ENCODE measurements at places on chromosomes 13 and 19.
A peak's percentile ranks its signal among the peaks of the same experiment; 100 is the strongest.

DNA sequence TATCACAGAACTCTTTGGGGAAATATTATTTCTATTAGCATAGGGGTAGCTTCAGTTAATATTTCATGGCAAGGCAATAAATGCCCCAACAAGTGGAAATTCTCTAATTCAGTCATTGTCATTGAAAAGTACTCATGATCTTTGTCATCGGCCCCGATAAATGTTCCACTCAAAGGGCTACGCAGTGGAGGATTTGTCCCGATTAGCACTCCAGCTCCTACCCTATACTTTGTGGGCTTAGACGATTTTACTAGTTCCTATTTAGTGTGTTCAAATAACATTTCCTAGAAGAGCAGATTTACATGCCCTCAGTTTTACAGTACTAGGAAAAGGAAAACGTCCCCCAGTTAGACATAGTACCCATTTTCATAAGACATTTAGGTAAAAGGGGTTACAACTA lies 38.0 kb upstream of the ATP12A start:
- DNase-seq, result no peak

DNA sequence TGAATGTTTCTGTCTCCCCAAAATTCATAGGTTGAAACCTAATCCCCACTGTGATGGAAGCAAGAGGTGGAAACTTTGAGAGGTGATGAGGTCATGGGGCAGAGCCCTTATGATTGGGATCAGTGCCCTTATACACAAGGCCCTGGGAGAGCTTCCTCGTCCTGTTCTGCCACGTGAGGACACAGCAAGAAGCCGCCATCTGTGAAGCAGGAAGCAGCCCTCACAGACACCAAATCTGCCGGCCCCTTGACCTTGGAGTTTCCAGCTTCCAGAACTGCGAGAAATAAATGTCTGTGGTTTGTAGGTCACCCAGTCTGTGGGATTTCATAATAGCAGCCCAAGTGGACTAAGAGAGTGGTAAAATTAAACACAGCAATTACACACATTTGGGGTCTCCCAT lies 737.4 kb downstream of the UQCRFS1 start:
- no peak for DNase-seq

DNA sequence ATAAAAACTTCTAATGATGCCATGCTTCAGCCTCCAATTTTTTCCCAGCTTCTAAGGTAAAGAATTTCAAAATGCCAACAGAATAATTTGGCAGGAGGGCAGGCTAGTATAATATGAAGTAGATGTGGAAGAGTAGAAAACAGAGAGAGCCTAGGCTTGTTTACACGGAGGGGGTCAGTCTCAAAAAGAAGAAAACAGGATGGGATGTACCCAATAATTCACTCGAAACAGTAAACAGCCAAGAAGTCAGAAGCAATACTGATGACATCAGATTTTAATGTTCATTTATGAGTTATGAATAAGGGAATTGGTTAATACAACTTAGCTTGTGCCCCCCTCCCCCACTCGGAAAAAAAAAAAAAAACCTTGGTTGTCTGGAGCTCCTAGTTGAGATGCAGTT lies 422.5 kb downstream of the FOXO1 start:
- no peak for DNase-seq

DNA sequence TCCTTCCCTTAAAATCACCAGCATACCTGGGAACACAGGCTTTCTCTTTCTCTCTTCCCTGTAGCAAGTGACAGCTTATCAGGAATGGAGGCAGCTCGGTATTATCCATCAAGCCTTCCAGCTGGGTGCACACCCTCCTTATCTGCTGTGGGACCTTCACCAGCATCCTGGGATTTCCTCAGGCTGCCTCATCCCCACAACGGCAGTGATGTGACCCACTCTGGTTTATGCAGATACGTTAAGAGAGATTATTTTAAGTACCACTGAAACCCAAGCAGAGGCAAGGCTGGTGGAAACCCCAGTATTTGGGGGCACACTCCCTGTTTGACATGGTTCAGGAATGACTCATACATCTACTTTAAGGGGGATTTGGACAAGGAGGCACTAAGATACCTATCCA lies 192.1 kb downstream of the TM9SF2 start:
- no peak for DNase-seq

GRCh38 chr13:35549481-35549880 lies 73.0 kb upstream of the MAB21L1 start:
- no peak for DNase-seq

GRCh38 chr13:79650688-79651087 lies 169.7 kb downstream of the NDFIP2 start:
- DNase-seq, result no peak

DNA sequence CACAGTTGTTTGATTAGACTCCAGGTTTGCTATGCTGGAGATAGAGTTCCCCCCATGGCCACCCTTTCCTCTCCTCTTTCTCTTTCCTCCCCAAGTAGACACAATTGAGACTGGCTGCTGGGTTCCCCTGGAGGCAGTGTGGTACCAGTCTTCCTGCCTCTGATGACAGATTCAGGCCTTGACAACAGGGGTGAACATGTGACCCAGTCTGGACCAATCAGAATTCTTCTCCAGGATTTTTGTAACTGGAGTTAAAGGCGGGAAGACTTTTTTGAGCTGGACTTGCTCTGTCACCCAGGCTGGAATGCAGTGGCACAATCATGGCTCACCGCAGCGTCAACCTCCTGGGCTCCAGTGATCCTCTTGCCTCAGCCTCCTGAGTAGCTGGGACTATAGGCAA lies 48.7 kb downstream of the CCNE1 start:
- peak; percentile 54 for DNase-seq

DNA sequence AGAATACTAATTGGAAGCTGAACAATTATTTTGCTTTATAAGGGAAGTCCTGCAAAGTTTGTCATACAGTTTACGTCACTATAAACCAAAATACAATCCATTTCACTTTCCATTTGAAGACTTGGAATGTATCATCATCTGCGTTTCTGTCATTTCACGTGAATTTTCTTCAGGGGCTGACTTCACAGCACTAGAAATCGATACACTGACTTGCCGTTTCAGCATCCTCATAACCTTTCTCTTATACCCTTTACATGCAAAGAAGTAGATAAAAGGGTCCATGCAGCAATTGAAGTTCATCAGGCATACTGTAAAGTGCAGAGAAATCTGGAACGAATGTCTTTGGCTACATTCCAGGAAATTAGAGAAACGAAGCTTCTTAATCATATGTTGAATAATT lies 12.2 kb downstream of the GPR183 start:
- no peak for DNase-seq

DNA sequence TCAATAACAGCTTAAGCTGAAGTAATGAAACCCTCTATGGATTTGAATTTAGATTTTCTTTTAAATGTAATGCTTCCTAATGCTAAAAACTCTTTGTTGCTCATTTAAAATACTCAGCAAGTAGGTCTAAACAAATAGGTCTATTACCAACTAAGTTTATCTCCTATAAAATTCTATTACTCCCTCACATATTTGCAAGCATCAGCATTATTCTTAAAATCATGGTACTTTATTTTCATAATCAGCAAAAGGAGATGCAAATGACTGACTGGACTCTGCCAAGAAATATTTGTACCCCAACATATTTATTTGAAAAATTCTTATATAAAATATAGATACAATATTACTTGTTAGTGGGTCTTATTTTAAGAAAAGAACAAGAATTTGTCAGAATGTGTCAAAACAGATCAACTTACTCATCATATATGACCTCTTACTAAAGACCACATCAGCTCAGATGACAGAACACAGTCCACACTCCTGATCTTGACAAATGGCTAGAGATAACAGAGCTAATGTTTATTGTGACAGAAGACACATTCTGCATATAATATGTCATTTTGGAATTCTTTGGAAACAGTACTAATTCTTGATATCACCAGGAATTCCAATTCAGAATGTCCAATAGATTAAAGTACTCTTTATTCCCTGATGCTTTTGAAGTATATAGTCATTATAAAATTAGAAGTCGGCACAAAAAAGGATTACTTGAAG lies 704.6 kb upstream of the PCDH9 start:
- DNase-seq, result no peak

DNA sequence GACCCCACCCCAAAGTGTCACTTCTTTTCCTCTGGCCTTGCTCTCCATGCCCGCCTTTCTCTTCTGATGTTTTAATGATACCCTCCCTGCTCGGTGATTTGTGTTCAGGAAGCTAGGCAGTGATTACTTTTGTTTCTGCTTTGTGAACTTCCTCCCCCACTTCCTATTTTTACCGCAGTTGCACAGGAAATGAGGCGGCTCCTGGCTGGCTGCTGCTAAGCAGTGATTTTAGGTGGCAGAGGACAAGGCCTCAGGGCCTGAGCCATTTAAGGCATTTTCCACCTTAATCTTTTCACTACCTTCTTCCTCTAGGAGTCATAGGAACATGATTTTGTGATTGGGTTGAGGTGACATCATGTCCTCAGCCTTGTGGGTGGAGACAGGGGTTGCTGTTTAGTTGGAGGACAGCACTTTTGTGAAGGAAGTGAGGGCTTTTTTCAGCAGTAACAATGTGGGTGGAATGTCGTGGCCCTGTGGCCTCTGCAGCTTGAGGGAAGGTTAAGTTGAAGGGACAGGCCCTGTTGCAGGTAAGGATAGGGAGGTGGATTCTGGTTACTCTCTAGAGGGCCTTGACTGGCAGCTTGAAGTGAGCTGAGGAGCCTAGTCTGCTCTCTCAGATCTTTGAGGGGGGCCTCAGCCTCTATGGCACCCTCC lies 15.7 kb downstream of the GARRE1 start:
- DNase-seq, result peak; percentile 31

GRCh38 chr19:9289231-9289884 lies 20.3 kb downstream of the ZNF699 start:
- no peak for DNase-seq

DNA sequence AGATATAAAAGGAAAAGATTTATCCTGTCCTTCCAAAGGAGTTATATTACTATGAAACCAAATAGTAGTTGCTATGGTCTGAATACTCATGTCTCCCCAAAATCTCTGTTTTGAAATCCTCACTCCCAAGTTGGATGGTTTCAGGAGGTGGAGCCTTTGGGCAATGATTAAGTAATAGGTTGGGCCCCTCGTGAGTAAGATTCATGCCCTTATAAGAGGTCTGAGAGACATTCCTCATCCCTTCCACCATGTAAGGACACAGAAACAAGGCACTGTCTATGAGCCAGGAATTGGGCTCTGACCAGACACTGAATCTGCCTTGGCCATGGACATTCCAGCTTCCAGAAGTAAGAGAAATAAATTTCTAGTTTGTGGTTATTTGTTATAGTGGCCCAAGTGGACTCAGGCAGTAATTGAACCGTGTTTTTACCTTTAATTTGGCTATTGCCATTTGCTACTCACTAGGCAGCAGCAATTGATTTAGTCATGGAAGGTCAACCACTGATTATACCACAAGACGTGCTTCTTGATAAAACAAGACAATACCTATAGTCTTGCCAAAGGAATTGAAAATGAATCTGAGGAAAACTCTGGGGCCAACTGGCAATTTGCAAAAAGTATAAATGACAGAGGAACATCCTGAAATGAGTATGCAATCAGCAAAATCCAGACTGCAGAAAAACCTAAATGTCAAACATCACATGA lies 717.4 kb upstream of the SPRY2 start:
- no peak for DNase-seq

GRCh38 chr19:15289673-15290072 lies 42.7 kb downstream of the BRD4 start:
- DNase-seq, result no peak

DNA sequence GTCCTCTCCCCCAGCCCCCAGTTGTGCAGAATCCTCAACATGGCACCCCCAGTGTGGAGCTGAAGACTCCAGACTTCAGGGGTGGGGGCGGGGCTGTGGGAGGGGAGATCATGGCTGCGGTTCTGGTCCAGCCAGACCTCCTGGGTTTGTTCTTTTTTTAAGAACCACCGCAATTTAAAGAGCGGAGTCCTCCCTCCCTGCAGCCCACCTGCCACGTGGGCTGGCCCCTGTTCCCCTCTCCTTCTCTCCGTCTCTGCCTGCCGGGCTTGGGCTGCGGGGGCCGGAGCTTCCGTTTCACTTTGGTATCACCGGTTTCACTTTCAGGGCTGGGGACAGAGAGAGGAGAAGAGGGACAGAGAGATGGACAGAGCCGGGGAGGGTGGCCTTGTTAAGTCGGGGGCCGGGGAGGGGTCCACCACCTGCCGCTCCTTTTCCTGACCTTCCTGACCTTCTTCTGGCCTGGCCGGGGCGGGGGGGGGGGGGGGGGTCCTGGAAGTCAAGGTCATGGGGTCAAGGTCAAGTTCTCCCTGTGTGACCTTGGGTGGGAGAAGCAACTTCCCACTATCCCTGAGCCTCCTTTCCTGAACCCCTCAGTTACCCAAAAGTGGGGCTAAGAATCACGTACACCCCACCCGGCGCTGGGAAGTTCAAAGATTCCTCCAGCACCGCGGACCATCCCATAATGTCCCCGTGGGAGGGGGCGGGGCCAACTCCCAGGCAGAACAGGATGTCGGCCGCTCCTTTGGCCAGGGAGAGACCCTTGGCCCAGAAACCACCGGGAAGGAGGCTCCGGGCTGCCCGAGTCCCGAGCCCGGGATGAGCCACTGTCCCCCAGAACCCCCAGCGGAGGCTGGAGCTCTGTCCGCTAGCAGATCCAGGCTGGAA lies 11.3 kb upstream of the ZBTB7A start:
- no peak for DNase-seq

- DNase-seq, result peak; percentile 61
Measured at GRCh38 chr13:67416047-67416925, 186.2 kb upstream of the PCDH9 start.

- no peak for DNase-seq
Measured at GRCh38 chr19:35027851-35028599, 2.2 kb upstream of the SCN1B start.

GRCh38 chr19:18001777-18002345 lies 6.1 kb upstream of the ARRDC2 start:
- no peak for DNase-seq

- no peak for DNase-seq
Measured at GRCh38 chr19:50723069-50723468, at the start of gene CLEC11A. Gene CLEC11A, plus strand, starts transcription at chr19:50723364. Its CDS starts 162 bp downstream, at chr19:50723526.

GRCh38 chr19:49894879-49895565 lies 1.7 kb downstream of the IL4I1 start:
- DNase-seq, result no peak

GRCh38 chr13:27354379-27354778 lies 70.0 kb upstream of the GTF3A start:
- DNase-seq, result no peak

GRCh38 chr13:65825039-65825438 lies 1405.1 kb downstream of the PCDH9 start:
- no peak for DNase-seq

- no peak for DNase-seq
Measured at GRCh38 chr13:73759434-73759833, 374.8 kb downstream of the KLF12 start.

- DNase-seq, result peak; percentile 56
Measured at GRCh38 chr13:106083620-106084350, 451.7 kb downstream of the EFNB2 start.

All from iPS-NIHi11 (cell line).